ENCODE measurements at places on chromosomes 1 and 21. TPM values are rescaled to one million over a fixed set of nuclear protein-coding genes. Genes with fewer than 3 reads are reported as not detected.

- H3K27ac ChIP-seq = no peak overlapping the region
- no peaks in the 10 kb centered on the region for H3K27me3 ChIP-seq
- no peak overlapping the region for H3K4me3 ChIP-seq
- H3K4me1 ChIP-seq = no peaks in the 10 kb centered on the region
- H3K36me3 ChIP-seq = peaks cover 3% of the 10 kb centered on the region
- DNase-seq = no peak
Measured at GRCh38 chr21:32508558-32508957, 76.8 kb downstream of the TCP10L start.

GRCh38 chr1:230542681-230543080, 99.6 kb upstream of the COG2 start:
- DNase-seq = peak; percentile 17
- peaks cover 51% of the 10 kb centered on the region for H3K27me3 ChIP-seq
- peaks cover 3% of the 10 kb centered on the region for H3K4me1 ChIP-seq
- H3K36me3 ChIP-seq = no peaks in the 10 kb centered on the region
- H3K4me3 ChIP-seq = no peak overlapping the region
- no peak overlapping the region for H3K27ac ChIP-seq

GRCh38 chr1:32818804-32819541, 1.5 kb downstream of the S100PBP start:
- peaks cover 24% of the 10 kb centered on the region for H3K4me1 ChIP-seq
- no peak for DNase-seq
- H3K4me3 ChIP-seq = peak overlapping the region; percentile 95
- H3K27ac ChIP-seq = peak overlapping the region; percentile 95
- H3K36me3 ChIP-seq = no peaks in the 10 kb centered on the region
- no peaks in the 10 kb centered on the region for H3K27me3 ChIP-seq

The MIER1 gene
- total RNA-seq = 31.5 TPM

The KLHDC9 gene
- 1.5 TPM for total RNA-seq
